ENCODE measurements at places on chromosomes 2 and 18. TPM values are rescaled to one million over a fixed set of nuclear protein-coding genes. Genes with fewer than 3 reads are reported as not detected.

The TOGARAM2 gene
- total RNA-seq: 0.18 TPM

The UGT1A10 gene
- not detected for total RNA-seq

The CACNB4 gene
- 1.4 TPM for total RNA-seq

The CDH7 gene
- 0.29 TPM for total RNA-seq

The OR6B2 gene
- total RNA-seq: not detected

The MBD5 gene
- total RNA-seq: 22.1 TPM

The ASXL2 gene
- 32.7 TPM for total RNA-seq

The RHBDD1 gene
- total RNA-seq: 23.0 TPM

The UPP2 gene
- total RNA-seq: not detected

The MEP1B gene
- total RNA-seq: not detected

The PROKR1 gene
- total RNA-seq: 1.5 TPM

The POTEJ gene
- total RNA-seq: not detected

GRCh38 chr2:14358774-14359173 lies 273.7 kb upstream of the LRATD1 start:
- DNase-seq: no peak

DNA sequence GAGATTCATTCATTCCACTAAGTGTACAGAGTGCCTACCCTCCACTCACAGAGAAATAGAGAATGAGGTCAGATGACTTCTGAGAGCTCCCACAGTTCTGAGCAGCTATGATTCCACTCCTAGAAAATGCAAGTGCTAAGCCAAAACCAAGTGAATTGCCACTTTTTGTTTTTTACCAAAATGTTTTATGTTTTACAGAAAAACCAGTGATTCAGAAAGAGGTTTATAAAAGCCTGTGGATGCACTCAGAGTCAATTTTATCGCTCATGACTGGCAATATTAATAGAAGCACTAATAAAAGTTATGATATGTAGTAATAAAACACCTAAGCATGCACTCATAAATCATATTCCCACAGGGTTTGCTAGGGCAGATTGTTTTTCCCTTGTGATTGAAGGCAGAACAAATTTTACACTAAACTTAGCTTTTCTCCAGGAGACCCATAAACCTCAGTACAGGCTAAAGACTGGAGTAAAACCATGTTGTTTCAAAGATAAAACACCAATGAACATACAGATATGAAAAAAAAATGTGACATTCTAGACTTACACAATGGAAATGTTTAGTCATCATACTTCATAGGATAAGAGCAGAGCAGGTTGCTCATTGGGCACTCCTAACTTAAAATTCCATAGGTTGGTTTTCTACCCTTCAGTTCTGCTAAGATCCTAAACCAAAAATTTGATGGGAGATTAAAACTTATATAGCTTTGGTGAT lies 67.5 kb downstream of the PDK1 start:
- no peak for DNase-seq

GRCh38 chr18:55918444-55918843 lies 330.5 kb upstream of the TCF4 start:
- DNase-seq: no peak

- no peak for DNase-seq
Observed at GRCh38 chr2:54085069-54085468, 30.3 kb upstream of the ACYP2 start.

DNA sequence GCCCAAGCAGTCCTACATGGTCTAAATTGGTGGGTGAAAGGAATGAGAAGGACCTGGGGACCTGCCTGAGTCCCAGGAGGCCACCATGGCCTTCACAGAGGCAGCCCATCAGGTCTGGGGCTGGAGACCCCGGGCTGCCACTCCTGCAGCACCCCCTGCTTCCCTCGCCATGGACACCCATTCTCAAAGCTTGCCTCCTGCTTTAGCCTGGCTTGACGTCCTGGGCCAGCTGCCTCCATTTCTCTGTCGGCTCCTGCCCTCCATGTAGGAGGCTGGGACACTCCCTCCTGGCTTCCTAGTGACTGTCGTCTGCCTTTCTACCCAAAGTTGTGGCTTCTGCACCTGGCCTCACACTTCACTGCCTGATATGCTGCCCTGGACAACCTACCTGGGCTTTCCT lies 198.6 kb downstream of the FAM210A start:
- DNase-seq: no peak

GRCh38 chr2:112529757-112530156 lies 12.5 kb upstream of the POLR1B start:
- DNase-seq: no peak

DNA sequence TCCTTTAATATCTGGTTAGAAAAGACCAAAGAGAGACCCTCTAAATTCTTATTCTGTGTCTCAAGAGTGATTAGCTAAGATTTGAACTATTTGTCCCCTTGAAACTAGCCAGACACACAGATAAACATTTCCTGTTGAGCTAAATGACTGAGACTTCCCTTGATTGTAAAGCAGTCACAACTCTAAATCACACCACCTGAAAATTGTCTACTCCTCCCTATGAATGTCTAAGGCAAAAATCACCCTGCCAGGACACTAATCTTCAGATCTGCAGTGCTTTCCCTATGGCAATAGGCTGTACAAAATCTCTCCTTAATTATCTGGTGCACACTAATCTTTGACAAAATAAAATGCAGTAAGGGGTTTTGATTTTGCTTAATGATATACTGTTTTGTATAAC lies 200.5 kb upstream of the GULP1 start:
- no peak for DNase-seq

GRCh38 chr18:51666763-51667191 lies 469.3 kb upstream of the MEX3C start:
- no peak for DNase-seq

- no peak for DNase-seq
Observed at GRCh38 chr2:60311524-60311923, 241.9 kb downstream of the BCL11A start.

- DNase-seq: no peak
Observed at GRCh38 chr2:43348908-43349661, 122.7 kb upstream of the ZFP36L2 start.

GRCh38 chr2:86211033-86211795 lies 12.0 kb downstream of the MRPL35 start:
- no peak for DNase-seq

DNA sequence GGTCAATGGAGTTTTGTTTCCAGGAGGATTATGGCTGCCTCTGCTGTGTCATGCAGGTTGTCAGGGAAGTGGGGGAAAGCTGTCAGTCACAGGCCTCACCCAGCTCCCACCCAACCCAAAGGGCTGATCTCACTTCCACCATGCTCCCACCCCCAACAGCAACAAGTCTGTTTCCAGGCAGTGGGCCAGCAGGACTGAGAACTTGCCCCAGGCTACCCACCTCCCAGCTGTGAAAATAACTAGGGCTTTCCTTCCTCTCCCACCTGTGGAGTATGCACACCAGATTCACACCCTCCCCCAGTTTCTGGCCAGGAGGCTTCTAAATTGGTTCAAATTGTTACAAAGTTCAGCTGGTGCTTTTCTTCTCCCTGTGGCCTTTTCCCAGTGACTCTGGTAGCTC lies 95.6 kb upstream of the ACVR1 start:
- DNase-seq: no peak

- peak; percentile 69 for DNase-seq
Observed at GRCh38 chr2:38037757-38038621, 38.0 kb downstream of the CYP1B1 start.

GRCh38 chr18:37853706-37854105 lies 288.1 kb upstream of the CELF4 start:
- DNase-seq: no peak

DNA sequence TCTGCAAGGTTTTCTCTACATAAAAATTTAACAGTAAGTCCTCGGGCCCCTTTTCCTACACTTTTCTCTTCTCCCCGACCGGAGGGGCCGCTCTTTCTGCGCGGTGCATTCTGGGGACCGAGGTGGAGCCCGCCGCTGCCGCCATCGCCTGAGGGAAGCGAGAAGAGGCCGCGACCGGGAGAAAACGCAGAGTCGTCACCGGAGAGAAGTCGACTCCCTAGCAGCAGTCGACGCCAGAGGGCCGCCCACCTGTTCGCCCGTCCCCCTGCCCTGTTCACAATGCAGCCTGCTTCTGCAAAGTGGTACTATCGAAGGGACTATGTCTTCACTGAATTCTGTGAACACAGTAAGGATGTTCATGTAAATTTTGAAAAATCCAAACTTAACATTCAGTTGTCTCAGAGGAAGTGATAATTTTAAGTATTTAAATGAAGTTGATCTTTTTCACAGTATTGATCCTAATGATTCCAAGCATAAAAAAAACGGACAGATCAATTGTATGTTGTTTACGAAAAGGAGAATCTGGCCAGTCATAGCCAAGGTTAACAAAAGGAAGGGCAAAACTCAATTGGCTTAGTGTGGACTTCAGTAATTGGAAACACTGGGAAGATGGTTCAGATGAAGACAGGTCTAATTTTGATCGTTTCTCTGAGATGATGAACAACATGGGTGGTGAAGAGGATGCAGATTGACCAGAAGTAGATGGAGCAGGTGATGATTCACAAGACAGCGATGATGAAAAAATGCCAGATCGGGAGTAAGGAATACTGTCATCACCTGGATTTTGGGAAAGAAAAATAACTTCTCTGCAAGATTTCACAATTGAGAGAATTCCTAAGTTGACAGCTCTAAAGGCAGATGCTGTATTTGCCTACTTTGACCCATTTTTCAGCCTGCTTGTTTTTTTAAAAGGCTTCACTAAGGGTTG lies 55.8 kb downstream of the ASXL2 start:
- DNase-seq: peak; percentile 85

GRCh38 chr18:44701227-44701626 lies 20.5 kb downstream of the SETBP1 start:
- no peak for DNase-seq

GRCh38 chr18:44686156-44686555 lies 5.5 kb downstream of the SETBP1 start:
- DNase-seq: no peak

GRCh38 chr2:20603791-20604190 lies 47.1 kb downstream of the HS1BP3 start:
- no peak for DNase-seq

- no peak for DNase-seq
Observed at GRCh38 chr2:189254268-189254883, 74.8 kb upstream of the COL5A2 start.

DNA sequence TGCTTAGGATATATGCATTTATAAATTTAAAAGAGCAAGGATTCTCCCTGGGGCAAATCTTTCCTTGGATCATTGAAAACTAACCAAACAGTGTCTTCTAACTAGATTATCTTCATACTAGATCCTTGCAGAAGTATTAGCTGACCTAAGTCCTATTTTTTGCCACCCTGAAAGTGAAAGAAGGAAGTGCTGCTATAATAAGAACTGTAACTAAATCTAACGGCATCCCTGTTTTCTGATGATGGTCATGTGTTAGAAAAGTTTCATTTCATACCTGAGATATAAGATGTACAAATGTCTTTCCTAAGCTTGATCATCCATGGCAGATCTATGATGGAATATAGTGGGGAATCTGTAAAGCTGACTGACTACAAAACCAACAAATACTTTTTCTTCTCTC lies 102.7 kb downstream of the MAP2 start:
- no peak for DNase-seq

- DNase-seq: no peak
Observed at GRCh38 chr2:200301953-200302858, 4.3 kb upstream of the SPATS2L start.

- DNase-seq: no peak
Observed at GRCh38 chr2:68907920-68908253, 36.7 kb upstream of the BMP10 start.

DNA sequence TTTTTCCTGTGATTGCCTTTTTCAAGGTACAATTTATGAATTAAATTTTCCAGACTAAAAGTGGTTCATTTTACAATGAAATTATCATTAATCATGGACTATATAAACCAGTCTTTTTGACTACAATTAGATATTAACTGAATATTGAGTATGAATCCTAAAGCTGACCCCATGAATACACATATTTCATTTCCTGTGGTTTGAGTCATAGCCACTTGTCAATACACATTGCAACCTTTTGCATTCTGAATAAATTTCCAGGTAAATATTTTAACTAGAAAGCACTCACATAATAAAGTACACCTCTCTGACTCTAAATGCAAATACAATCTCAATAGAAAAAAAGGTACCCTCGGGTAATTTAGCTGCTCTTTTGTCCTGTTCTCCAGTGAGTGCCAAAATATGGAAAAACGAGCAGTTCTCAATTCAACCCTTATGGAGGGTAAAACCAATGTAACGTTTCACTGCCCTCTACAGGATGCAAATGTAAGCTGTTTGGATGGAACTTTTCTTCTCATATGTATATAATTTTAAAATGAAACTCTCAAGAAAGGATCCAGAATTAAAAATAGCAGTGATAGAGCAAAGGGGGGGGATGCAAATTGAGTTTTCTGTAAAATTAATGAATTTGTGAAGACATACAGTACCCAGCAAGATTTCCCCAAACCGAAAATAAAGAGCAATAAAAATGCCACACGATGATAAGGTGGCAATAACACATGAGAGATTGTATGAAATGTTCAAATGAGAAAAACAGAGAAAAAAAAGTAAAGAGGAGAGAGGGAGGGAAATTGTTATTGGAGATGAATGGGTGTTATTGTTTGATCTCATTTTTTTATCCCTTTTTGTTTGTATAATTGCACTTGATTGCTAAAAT lies 1795.7 kb upstream of the PIK3C3 start:
- no peak for DNase-seq

Measured in H9 (cell line).